ENCODE measurements at places on chromosomes 2 and 18.

DNA sequence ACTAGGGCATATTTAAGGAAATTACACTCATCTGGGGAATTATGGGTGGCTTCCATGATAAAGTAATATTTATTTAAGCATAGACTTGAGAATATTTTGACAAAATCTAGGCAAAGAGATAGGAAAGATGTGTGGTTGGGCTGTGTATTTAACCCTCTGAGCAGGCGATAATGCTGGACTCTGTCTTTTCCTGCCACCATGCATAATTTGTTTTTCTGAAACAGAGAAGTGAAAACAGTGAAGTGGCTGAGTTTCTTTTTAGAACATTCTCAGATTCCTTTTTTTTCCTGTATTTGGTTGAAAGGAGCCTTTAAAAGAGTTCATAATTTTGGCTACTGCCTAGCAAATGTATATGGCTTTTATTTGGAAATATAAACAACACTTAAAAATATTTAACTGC lies 104.8 kb upstream of the CDH19 start:
- no peak for ATAC-seq

DNA sequence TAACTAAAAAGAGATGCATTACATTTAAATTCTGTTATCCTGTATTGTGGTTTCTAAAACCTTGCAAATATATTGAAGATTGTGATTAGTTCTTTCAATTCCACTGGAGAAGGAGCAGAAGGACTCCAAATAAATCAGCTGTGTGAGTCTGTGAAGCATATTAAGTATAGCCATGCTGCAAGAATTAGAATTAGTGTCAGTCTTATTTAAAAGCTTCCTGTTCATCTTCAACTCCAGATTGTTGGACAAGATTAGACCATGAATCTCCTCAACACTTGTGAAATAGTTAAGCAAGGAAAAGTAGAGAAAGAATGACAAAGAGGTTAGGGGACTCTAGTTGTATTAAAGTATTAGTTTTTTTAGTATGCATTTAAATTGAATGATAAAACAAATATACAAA lies 92.5 kb upstream of the LRP1B start:
- ATAC-seq: no peak

DNA sequence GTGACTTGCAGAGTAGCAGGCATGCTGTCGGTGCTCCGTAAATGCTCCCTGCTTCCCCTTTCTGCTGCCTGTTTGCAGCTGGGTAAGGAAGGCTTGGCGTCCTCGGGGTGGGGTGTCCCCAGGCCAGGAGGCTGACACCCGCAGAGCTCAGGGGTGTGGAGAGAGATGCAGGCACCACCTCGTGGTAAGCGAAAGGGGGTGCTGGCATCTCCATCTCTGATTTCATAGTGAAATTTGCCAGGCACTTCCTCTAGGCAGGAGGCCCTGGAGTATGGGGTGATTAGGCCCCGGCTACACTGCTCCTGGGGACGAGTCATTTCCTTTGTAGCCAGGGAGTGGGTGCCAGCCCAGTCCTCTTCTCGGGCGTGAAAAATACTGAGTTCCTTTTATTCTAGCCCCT lies 160.4 kb downstream of the KLHL29 start:
- ATAC-seq: no peak

DNA sequence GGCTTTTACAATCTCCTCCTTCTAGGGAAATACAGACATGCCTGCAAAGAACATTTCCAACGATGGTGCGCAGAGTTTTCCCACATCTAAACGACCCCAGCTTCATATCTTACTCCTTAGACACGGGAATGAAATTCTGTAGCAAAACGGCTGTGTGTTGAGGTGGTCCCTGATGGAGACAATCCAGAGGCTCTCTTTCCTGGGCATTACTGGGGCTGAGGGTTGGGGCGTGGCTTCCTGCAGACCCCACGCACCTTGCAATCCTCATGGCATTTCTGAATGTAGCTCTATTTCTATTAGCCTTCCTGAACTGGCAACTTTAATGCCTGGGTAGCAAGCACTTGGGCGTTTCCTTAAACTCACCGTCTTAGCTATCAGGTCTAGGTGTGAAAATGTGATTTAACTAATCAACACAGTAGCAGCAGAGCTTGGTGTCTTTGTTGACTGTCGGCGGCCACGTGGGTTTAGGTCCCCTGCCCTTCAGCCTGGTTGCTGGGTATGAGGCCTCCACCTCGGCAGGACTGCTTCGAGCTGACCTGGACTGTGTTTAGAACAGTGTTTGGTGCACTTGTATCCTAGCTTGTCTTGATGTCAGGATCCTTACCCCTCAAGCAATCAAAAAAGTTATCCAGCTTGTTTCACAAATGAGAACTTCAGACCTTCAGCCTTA lies 242.8 kb downstream of the GBX2 start:
- ATAC-seq: no peak

DNA sequence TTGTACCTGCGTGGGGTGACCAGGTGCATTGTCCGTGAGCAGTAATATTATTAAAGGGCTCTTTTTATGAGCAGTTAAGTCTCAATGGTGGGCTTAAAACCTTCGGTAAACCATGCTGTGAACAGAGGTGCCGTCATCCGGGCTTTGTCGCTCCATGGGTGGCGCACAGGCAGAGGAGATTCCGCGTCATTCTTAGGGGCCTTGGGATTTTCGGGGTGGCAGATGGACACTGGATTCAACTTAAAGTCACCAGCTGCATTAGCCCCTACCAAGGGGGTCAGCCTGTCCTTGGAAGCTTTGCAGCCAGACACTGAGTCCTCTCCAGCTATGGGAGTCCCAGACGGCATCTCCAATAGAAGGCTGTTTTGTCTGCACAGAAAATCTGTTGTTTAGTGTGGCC lies 107.7 kb downstream of the NFATC1 start:
- ATAC-seq: no peak

GRCh38 chr2:109129921-109130722 lies 1.1 kb downstream of the SH3RF3 start:
- ATAC-seq: no peak

DNA sequence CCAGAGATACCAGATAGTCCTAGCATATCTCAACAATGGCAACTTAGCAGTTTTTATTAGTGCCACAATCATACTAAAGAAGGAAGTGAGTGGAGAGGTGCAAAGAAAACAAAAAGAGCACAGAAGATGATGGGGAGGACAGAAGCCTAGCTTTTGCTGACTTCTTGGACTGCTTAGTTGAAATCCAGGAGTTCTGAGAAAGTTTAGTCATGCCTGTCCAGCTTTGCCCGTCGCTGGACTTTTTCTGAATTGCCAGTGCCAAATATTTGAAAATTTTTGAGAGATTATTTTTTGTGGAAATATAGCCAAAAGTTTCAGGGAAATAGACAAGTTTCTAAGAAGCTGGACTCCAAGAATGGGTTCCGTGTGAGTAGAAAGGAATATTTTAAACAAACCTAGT lies 558.7 kb upstream of the TNP1 start:
- no peak for ATAC-seq

DNA sequence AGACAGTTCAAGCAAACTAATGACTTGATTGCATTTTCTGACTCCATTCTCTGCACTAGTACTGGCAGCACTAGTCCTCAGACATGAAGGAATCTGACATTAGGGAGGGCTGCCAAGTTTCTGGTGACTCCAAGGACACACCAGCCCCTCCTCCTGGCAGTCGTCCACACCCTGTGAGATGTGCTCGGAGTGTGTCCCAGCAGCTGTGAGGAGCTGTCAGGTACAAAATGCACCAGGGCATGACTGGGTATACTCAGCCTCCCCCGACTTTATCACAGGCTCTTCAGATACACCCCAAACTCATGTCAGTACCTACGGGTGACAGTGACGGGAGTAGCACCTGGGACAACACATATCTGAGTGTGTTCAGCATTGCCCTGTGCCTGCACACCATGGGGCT lies 43.1 kb downstream of the EDAR start:
- no peak for ATAC-seq

DNA sequence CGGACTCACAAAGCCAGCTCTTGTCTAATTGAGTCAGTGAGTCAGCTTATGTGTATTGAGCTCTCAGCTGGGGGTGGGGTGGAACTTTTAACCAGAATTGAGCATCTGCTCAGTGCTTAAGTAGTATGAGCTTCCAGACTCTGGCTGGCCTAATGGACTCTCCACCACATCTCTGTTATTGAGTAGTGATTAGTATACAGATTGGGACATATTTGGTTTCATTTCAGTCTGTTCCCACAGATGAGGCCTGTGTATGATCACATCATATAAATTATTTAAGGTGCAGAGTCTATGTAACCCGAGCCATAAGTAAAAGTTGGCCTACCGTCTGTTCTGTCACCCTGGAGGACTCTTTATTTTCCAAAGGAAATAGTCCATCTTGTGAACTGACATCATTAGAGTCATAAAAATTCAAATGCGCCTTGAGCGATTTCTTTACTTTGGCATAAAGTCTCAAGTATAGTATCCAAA lies 152.1 kb downstream of the THSD7B start:
- ATAC-seq: no peak

DNA sequence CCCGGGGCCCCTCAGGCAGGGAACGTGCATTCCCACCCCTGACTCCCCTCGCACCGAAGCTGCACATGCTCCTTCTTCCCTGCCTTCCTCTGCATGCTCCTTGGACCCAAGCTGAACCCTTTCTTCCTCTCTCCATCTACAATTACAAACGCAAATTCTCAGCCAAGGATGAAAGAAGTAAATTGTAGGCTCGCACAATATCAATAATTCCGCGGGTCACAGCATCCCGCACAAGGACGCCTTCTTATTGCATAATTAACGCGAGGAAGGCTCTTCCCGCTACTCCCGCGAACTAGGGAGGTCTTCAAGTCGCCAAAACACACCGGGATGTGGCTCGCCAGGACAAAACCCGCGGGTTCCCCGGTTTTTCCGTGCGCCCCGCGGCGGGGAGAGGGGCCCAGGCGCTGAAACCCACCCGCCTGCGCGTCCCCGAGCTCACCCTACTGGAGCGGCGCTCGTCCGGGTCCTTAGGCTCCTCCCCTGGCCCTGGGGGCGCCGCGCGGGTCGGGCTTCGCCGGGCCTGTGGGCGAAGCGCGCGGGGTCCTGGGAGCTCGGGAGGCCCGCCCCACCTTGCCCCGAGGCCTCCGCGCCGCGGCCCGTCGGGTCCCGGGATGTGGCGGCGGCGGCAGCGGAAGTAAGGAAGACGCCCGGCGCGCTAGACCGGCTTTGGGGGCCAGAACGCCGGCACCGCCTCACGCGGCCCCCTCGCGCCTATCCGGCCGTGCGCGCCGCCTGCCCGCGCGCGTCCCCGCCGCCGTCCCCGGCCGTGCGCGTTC lies at the start of gene CHST10:
CHST10 (minus strand) TSS at position 734 of the 776 bp plus-strand sequence. CDS start 10,993 bp downstream, outside the sequence.
- peak; percentile 81 for ATAC-seq

DNA sequence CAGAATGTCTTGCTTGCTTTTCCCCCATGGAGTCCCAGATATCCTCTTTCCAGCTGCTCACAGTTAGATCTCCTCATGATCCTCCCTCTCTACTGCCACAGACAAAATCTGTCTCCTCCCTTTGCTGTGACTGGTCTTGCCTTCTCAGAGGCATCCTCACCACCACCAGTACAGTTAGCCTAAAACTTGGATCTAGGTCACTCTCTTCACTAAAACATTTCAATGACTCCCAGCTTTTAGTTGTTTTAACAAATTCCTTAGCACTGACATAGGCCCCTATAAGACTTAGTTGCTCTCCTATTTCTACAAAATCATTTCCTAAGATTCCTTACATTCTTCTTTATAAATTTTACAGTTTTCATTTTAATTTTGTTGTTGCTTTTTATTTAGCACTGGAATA lies 734.2 kb upstream of the CHAC2 start:
- no peak for ATAC-seq

- ATAC-seq: no peak
Observed at GRCh38 chr2:236827997-236828396, 257.7 kb upstream of the COPS8 start.

GRCh38 chr2:102295566-102295965 lies 15.8 kb upstream of the IL1RL1 start:
- ATAC-seq: no peak

GRCh38 chr2:13003500-13003899 lies 286.8 kb downstream of the TRIB2 start:
- no peak for ATAC-seq

DNA sequence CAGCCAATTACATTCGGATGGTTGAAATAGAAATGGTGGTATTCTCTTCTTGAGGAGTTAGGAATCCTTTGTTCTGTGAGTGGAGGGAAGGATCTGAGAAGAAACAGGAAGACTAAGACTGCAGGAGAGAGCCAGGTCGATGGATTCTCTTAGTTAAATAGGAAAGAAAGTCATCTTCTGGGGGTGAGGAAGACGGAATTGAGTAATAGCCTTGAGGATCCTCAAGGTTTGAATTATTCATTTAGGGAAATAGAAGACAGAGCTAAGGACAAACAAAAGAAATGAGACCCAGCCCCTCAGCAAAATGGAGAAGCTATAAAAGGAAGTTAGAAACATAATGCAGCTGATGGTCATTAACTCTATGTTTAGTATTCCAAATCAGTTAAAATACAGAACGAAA lies 1.8 kb downstream of the LAPTM4A start:
- no peak for ATAC-seq

- ATAC-seq: no peak
Observed at GRCh38 chr2:63614448-63614968, 25.7 kb downstream of the MDH1 start.

- no peak for ATAC-seq
Observed at GRCh38 chr2:159050426-159050825, 82.0 kb downstream of the TANC1 start.

DNA sequence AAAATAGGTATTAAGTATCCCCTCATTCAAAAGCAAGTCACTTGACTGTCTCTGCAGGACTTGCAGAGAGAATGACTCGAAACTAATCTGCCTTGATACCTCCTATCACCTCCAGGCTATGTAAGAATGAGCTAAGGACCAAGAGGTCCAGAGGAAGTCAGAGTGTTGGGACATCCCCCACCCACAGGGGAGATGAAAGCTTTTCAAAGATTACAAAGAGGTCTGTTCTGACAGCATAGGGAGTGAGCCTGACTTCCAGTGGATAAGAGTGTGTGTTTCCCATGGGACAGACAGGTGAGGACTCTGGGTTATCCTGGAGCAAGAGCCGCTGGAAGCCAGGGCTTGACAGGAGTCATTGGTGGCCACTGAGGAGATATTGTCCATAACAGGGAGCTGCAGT lies 85.0 kb upstream of the TACR1 start:
- ATAC-seq: no peak

GRCh38 chr2:97733341-97734035 lies 20.1 kb downstream of the ZAP70 start:
- no peak for ATAC-seq

- ATAC-seq: no peak
Observed at GRCh38 chr2:240603846-240604245, 17.3 kb downstream of the CAPN10 start.

GRCh38 chr2:25323042-25323514 lies 18.6 kb downstream of the DNMT3A start:
- peak; percentile 70 for ATAC-seq

GRCh38 chr18:46268671-46269070 lies 164.5 kb downstream of the HAUS1 start:
- no peak for ATAC-seq

- peak; percentile 79 for ATAC-seq
Observed at GRCh38 chr2:144516981-144517865, 2.7 kb downstream of the ZEB2 start.

GRCh38 chr18:1916869-1917523 lies 654.3 kb downstream of the METTL4 start:
- no peak for ATAC-seq

GRCh38 chr2:230898016-230898712 lies 26.9 kb downstream of the GPR55 start:
- ATAC-seq: no peak

All from activated CD4-positive, CD25-positive, alpha-beta regulatory T cell treated with anti-CD3 and anti-CD28 coated beads, Interleukin-2, amount 50 U/mL, for 24 hours (primary cell).